ENCODE measurements at places on chromosomes 11 and 22.

DNA sequence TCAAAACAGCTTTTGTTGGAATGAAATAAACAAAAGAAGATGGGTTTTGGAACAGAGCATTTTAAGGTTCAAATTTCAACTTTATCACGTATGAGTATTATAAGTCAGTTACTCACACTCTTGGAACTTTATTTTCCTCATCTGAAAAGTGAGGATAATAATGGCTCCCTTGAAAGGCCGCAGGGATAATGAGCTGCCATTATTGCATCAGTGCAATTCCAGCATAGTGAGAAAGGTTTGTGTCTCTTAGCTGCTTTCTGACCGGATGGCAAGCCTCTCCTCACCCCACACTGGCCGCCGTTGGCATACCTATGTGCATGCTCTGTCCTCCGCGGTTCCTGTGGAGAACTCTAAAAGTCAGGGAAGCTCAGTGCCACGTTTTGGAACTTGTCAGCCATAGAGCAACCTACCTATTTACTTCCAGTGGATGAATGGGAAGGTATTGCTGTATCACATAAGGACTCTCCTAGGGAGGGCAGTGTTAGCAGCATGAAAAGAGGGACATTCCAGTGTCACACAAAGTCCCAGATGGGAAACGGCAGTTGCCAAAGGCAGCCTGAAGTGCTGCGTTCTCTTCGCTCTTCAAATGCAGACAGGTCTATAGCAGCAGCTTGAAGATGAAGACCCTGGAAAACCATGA lies 368.9 kb downstream of the NTM start:
- no peak for DNase-seq

DNA sequence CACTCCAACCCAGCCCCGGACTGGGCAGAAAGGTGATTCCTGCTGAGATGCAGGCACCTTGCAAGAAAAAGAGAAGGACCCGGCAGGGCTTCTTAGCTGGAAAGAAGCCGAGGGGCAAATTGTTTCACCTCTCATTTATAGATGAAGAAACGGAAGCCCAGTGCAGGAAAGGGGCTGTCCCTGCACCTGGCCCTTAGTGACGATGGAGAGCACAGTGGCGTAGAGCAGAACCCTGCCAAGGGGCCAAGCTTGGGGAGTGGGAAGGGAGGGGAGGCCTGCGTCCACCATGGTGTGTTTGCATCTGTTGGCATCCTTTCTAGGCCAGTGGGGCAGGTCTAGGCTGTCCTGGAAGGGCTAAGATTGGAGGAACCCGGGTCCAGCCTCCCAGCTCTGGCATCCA lies 7.8 kb upstream of the MS4A15 start:
- no peak for DNase-seq

DNA sequence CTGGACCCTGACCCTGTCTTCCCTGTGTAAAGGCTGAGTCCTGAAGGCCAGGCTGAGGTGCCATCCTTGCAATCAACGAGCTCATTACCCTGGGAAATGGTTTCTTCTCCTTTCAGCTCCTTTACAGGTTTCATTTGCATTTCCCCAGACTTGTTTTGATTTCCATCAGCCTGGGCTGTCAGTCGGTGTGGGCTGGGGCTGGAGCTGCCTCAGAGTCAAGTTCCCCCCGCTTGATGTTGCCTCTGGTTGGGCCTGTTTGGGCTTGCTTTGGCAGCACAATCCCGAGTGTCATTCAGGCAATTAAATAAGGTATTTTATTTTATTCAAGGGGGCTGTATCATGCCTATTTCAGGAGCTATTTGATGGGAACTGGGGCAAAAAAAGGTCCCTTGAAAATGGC lies 424.9 kb downstream of the INSC start:
- DNase-seq = no peak

DNA sequence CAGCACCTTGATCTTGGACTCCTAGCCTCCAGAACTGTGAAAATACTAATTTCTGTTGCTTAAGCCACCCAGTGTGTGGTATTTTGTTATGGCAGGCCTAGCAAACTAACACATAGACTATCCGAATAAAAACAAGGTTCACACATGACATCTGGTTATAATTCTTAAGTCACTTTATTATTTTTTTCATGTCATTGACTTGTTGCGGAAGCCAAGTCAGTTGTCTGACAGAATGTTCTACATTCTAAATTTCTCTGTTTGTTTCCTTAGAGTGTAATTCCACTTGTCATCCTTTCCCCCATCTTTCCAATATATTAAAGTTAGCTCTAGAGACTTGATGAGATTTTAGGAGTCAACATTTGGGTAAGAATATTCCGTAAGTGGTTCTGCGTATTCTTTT lies 40.6 kb downstream of the RAB30 start:
- DNase-seq = no peak

- no peak for DNase-seq
These were observed 29.3 kb downstream of the OSBPL5 start for GRCh38 chr11:3135481-3136440.

GRCh38 chr22:37312549-37313183 lies 30.4 kb downstream of the CYTH4 start:
- DNase-seq = no peak

GRCh38 chr11:61985869-61986268 lies 18.4 kb upstream of the FTH1 start:
- no peak for DNase-seq

GRCh38 chr11:13333456-13333957 lies 55.9 kb downstream of the BMAL1 start:
- no peak for DNase-seq

DNA sequence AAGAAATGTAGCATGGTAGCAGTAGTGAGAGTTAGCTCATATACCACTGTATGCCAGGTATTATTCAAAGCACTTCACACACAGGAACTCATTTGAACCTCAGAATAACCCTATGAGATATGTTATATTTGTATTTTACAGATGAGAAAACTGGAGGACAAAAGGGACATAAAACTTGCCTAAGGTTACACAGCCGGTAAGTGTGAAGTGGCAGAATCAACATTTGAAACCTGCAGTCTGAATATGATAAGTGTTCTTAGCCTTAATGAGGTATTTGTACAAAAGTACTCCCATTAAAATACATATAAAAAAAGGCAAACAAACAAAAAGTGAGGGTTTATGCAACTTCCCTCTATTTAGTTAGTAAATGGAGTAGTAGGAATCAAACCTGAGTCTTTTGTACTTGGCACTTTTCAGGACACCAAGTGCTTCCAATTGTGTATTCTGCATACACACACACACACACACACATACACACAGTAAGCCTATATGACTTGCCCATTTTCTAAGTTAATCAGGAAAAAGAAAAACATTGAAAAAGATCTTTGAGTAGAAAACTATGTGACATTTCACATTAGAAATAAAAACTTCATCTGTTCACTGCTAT lies 223.9 kb upstream of the FOLH1 start:
- no peak for DNase-seq

DNA sequence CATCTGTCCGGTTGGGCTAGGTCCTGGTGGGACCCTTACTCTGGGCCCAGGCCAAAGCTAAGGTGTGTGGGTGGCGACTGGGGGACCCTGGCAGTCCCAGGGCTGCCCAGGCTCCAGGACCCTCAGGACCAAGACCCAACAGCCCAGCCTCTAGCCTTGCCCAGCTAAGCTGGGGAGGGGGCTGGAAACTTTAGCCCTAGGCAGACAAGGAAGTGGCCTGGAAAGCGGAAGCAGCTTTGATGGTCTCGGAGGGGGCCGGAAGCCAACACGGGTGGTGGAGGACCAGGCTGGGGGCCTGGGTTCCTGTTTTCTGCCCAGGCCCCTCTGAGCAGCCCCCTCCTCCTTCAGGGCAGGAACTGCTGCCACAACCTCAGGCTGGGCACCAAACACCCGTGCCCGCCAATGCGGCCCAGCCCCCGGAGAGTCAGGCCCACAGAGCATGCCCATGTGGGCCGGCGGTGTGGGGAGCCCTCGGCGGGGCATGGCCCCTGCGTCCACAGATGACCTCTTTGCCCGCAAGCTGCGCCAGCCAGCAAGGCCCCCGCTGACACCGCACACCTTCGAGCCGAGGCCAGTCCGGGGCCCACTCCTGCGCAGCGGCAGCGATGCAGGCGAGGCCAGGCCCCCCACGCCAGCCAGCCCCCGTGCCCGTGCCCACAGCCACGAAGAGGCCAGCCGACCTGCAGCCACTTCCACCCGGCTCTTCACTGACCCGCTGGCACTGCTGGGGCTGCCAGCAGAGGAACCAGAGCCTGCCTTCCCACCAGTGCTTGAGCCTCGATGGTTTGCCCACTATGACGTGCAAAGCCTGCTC lies 2.8 kb downstream of the SIPA1 start:
- DNase-seq = peak; percentile 9

DNA sequence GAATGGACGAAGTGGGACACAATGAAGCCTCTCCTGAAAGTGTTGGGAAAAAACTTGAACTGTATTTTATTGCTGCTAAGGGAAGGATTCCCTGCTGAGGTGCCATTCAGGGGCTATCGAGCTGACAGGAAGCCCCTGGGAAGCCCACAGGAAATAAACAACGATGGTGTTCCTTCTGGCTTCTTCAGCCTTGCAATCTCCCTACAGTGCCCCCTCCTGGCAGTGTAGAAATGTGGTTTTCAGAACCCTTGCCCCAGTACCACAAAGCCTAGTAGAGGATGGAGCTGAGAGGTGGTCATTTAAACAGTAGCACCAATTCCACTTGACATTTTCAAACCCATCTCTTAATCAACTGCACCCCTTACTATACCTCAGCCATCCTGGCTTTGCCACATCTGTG lies 676.7 kb upstream of the ARHGAP42 start:
- DNase-seq = no peak

DNA sequence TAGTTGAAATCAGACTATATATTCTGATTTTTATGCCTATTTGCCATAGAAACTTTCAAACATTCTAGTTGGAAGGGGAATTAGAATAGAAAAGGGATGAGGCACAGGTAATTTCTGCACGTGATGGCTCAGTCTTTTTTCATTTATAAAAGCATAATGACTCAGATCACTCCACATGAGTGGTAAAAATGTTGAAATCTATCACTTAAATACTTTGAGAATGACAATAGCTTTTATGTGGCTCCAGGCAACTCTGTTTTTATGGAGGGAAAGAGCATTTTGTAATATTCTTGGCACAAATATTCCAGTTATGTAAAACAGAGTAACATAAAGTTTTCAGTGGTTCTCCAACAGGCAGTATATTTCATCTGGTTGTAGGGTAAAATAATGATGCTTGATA lies 5.9 kb upstream of the MMP3 start:
- DNase-seq = no peak

DNA sequence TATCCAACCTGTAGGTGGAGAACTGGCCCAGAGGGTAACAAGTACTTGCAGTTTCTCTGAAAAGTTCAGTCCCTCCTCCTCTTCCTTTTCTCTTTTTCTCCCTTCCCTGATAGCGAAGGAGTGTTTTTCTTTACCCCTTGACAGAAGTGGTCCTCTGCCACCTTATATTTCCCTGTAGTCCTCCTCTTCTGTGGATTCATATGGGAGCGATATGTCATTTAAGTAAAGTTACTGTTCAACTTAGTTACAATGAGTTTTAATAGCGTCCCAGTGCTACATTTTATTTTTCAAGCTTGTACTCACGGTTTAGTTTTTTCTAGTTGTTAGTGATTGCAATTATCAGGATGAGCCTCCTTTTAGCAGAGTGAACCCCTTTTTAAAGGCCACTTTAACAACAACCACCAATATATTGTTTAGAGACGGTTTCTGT lies 1.4 kb downstream of the PCF11 start:
- no peak for DNase-seq

DNA sequence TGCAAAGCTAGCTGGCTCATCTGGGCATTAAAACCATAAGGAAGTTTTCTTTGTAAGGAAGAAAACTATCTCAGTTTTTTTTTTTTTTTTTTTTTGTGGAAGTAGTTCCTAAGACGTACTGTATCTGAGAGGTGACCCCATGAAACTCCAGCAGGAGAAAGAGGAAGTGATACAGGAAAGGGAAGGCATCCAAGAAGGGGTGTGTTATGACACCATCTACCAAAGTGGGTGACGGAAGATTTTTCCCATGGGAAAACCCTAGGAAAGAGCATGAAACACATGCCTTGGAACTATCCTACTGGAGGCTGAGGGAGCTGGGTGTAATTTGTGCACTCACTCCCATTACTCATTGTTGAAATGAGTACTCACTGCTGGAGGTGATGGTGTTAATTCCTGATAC lies 63.8 kb upstream of the ARHGAP20 start:
- no peak for DNase-seq

DNA sequence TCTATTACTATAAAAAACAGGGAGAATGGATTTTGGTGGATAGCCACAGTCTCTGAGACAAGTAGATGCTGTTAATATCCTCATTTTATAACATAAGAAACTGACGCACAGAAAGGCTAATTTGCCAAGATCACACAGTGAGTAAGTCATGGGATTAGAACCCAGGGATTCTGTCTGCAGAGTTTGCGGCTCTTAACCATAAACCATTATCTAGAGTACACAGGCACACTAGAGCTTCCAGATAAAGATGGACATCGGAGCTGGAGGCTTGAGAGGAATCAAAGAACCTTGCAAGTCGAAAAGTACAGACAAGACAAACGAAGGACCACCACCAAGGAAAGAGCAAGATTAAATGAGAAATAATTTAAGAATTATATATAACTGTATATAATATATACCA lies 11.3 kb downstream of the LGALS12 start:
- DNase-seq = no peak

DNA sequence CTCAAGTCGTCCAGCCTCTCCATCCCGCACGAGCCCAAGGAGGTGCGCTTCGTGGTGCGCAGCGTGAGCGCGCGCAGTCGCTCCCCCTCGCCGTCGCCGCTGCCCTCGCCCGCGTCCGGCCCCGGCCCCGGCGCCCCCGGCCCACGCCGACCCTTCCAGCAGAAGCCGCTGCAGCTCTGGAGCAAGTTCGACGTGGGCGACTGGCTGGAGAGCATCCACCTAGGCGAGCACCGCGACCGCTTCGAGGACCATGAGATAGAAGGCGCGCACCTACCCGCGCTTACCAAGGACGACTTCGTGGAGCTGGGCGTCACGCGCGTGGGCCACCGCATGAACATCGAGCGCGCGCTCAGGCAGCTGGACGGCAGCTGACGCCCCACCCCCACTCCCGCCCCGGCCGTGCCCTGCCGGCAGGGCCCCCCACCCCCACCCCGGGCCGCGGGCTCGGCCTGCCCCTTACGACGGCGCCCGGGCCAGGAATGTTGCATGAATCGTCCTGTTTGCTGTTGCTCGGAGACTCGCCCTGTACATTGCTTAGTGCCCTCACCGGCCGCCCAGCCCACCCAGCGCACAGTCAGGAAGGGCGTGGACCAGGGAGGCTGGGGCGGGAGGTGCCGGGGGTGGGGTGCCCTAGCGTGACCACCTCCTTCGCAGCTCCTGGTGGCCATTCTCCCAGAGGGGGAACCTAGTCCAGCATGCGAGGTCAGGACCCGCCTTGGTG lies 6.9 kb upstream of the ACR start:
- DNase-seq = no peak

DNA sequence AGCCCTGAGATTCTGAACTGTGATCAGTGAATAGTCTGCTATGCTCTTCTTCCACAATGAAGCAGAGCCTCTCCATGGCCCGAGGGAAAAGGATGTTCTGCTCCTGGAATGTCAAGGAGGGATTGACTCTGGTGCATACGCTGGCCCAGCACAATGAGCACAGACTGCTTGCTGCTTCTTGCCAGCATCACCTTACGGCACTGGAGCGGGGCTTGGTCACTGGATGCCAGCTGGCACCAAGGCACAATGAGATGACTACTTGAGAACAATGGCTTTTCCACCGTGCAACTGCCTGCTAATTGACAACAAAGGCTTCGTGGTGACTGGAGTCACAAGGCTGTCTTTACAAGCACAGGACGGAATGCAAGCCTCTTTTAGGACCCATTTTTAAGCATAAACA lies 139.2 kb downstream of the DSCAML1 start:
- DNase-seq = peak; percentile 70

- no peak for DNase-seq
These were observed 10.4 kb downstream of the IGLL1 start for GRCh38 chr22:23569716-23570115.

GRCh38 chr22:28627791-28628190 lies 51.8 kb downstream of the TTC28 start:
- no peak for DNase-seq

- DNase-seq = no peak
These were observed 22.4 kb downstream of the RTCB start for GRCh38 chr22:32389685-32390084.
